Non-pigmented ciliary epithelial cell (primary cell): ENCODE measurements at places on chromosomes 1 and 21.

DNA sequence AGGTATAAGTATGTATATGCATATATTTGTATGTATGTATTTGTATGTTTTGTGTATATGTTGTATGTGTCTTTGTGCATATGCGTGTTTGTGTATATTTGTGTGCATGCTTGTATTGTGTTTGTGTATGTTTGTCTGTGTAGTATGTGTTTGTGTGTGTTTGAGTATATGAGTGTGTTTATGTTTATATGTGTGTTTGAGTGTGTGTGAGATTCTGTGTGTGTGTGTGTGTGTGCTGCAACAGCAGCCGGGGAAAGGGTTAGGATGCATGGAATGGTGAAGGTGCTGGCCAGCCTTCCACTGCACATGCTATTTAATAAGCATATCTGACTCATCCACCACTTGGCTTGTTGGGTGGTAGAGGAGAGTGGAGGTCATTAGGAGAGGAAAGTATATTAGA is 46.6 kb upstream of the RAB4A start:
- DNase-seq: no peak

- DNase-seq: peak; percentile 97
These were observed 289.2 kb upstream of the DPYD start for GRCh38 chr1:98210064-98210463.

DNA sequence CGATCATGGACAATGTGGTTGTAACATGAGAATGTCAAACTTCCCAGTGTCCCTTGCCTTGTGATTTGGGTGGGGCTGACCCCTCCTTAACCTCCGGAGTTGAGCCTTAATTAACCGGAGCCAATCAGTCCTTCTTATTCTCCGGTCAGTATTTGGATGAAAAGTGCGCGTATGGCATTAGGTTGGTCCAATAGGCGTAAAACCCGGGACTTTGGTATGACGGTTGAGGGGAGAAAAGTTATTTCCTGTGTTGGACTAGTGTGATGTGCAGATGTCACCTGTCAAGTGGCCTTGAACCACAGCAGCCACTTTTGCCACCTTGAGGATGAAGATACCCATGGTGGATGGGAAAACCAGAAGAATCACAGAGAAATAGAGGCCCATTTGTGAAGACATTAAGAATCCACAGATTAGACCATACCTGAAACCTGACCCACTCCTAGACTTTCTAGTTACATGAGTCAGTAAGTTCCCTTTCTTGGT is 5.1 kb downstream of the PAFAH2 start:
- DNase-seq: no peak

GRCh38 chr1:231232870-231233734 is 7.9 kb upstream of the GNPAT start:
- DNase-seq: no peak

DNA sequence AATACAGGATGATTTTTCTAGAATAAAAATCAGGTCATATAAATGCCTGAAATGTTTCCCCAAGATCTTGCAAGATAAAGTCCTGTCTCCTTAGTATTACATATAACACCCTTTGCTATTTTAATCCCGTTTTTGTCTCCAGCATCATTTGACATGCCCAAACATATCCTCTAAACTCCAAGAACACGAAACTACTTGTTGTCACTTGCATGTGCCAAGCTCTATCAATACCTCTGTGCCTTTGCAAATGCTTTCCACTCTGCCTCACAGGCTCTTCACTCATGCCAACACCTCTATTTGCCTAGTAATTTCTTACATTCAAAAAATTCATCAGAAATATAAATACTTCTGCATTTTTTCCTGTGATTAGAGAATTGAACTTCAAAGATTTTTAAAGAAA is 37.9 kb downstream of the LRRIQ3 start:
- DNase-seq: no peak

DNA sequence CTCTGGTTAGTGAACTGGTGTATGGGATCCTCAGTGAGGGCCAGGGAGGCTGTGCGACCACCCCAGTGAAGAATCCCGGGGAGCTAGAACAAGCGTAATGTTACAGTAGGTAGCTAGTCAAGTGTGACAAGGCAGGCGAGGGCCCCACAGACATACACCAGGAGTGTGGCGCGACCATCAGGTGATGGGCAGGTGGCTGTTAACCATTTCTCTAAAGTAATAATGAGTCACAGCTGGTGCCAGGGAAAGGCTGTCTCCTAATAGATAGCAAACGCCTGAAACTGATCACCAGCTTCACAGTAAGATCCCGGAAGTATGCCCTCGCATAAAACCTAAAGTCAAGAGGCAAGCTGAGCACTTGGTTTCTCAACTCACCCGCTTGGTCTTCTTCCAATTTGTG is 40.5 kb upstream of the TARBP1 start:
- DNase-seq: no peak

- DNase-seq: no peak
These were observed 19.4 kb downstream of the SOAT1 start for GRCh38 chr1:179313004-179313403.

DNA sequence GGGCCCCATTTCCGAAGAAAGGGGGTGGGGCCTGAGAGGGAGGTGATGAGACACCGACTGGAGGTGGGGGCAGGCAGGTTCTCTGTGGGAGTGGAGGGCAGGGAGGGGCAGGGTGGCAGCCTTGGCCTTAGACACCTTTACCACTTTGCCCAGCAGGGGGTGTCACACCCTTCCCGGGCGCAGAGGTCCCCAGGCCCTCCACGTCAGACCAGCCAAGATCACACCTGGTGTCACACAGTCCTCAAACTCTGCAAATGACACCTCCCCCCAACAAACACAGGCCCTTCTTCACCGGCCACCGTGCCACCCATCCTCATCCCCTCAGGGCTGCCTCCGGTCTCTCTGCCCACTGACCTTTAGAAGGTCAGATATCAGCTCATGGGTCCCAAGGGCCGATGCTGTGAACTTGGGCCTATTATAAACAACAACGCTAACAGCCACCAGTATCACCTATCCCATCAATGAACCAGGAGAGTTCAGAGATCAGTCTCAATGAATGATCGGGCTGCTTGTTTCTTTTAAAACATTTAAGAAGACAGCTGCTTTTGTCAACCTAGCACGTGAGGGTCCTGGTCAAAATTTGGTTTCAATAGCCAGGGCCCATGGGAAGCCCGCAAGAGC is 103.9 kb downstream of the CASZ1 start:
- DNase-seq: no peak

- DNase-seq: no peak
These were observed 218.0 kb upstream of the GALNT2 start for GRCh38 chr1:229848752-229849677.

DNA sequence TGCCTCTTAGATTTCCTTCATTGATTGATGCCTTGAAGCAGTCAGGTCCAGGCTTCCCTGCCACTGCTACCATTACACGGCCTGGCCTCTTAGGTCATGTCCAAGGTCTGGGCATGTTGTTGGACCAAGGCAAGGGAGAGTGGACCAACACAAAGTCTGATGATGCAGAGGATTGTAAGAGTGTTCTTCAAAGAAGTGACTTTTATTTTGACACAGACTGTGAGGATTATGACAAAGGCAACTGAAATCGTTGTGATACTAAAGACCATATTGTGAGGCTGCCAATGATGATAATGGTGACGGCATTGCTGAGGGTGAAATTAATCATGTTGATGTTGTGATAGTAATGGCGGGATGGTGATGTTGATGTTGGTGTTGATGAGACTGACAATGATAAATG is 149.5 kb downstream of the GRIK3 start:
- DNase-seq: no peak

DNA sequence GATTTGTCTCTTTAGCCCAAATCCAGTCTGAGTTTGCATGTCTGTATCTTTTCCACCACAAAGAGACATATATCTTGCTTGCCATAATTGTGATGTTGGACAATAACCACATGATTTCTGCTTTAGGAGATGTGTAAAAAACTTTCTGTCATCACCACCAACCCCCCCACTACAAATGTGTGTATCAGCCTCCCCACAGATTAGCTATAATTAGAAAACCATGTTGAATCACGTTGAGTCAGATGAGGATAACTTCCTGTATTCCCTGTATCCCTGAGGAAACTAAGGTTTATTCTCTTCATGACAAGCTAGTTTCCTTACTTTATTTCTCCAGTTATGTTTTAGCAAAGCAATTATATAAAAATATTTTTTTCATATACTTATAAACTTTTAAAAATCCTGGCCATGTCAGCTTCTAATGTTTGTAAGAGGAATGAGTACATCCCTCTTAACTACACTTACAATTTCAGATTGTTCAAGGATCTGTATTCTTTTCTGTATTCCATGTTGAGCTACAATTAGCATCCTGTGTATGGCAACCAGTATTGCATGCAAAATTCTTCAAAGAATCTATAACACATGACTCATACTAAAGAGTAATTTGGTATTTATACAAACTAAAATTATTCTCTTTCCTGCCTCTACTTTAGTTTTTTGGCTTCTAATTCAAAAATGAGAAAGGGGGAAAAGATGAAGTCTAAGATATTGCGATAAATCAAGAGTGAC is 143.0 kb downstream of the FMN2 start:
- no peak for DNase-seq

DNA sequence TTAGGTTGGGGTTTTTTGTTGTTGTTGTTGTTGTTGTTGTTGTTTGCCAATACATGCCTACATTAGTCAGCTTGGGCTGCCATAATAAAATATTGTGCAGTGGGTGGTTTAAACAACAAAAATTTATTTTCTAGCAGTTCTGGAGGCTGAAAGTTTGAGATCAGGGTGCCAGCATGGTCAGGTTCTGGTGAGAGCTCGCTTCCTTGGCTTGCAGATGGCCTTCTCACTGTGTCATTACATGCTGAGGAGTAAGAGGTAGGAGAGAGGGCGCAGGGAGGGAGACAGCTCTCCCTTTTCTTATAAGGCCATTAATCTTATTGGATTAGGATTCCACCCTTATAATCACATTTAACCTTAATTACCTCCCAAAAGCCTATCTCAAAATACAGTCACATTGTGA is 52.7 kb downstream of the DIRAS3 start:
- no peak for DNase-seq

DNA sequence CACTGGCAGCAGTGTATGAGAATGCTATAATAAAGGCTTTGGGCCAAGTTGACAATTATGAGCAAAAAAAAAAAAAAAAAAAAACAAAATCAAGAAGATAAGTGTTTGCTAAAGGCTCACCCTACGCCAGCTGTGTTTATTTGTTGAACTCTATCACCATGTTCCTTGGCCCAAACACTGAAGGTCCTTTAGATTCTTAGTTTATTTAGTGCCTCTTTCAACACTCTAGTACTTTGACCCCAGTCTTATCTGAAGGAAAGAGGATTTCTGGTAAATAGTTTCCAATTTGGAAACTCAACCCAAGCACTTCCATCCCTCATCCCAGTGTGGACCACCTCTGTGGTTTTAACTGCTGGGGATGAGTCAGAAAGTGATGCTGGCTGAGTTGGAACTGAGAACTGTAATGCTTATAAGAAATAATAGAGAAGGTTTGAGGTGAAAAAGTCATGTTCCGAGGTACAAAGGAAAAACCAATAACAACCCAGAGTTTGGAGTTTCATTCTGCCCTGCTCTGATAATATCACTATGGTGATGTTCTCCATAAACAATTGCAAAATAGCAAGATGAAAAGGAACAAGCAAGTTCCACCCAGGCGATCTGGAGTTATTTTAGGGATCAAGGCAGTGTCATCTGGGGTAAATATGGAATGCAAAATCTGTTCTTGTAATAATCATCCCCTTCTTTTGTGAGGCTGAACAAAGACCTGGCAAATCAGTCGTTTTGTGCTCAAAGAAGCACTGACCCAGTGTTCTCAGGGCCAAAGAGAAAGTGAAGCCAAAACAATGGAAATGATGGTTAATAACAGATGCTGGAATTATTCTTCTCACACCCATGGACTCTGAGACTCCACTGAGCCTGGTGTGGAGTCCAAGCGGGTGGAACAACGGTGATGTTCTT is 19.7 kb upstream of the CAPZB start:
- DNase-seq: peak; percentile 83

- DNase-seq: no peak
These were observed 118.5 kb downstream of the DMRTB1 start for GRCh38 chr1:53577761-53578100.

DNA sequence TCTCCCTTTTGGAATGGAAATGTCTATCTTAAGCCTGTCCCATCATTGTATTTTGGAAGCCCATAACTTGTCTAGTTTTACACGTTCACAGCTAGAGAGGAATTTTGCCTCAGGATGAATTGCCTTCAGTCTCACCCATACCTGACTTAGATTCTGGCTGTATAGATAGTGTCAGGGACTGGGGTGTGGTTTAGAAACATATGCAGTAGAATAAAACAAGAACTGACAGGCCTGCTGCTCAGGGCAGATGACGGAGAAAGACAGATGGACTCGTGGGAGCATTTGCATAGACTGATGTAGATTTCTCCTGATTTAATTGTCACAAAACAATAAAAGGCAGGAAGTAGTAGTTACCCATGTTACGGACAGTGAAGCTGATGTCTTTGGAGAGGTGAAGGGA is 166.7 kb downstream of the UCK2 start:
- no peak for DNase-seq

DNA sequence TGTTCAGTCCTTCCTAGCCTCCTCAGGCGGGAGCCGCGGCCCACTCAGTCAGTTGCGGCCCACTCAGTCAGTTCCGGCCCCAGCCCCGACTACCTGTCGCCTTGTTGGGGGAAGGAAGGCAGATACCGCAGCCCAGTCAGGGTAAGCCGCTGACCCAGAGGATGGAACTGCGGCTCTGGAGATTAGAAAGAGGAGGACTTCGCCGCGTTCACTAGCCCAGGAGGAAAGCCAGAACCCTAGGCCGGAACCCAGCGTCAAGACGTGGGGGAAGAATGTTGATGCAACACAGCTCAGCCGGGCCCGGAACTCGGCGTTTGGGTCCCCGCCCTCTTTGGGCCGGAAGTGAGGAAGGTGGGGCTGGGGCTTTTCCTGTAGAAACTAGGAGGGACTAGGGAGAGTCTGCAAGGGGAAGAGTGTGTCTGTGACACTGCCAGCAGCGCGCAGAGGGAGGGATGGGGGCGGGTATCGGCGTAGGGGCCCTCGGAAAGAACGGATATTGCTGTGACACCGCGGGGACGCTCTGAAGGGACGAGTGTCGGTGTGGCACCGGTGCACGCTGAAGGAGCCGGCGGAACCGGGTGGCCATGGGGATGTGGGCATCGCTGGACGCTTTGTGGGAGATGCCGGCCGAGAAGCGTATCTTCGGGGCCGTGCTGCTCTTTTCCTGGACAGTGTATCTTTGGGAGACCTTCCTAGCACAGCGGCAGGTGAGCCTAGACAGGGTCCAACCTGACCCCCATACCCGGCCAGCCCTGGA is at the start of gene ZMPSTE24:
TSS of gene ZMPSTE24 (plus strand) at position 549 of the 757 bp plus-strand sequence. CDS start at position 585, 36 bp downstream.
- peak; percentile 89 for DNase-seq

GRCh38 chr1:58927041-58927721 is 143.3 kb upstream of the JUN start:
- DNase-seq: no peak

GRCh38 chr1:29519788-29520110 is 283.4 kb downstream of the PTPRU start:
- no peak for DNase-seq

GRCh38 chr21:38816400-38816977 is 10.8 kb downstream of the ETS2 start:
- DNase-seq: no peak

- DNase-seq: no peak
These were observed 64.8 kb downstream of the SYF2 start for GRCh38 chr1:25167269-25168192.

DNA sequence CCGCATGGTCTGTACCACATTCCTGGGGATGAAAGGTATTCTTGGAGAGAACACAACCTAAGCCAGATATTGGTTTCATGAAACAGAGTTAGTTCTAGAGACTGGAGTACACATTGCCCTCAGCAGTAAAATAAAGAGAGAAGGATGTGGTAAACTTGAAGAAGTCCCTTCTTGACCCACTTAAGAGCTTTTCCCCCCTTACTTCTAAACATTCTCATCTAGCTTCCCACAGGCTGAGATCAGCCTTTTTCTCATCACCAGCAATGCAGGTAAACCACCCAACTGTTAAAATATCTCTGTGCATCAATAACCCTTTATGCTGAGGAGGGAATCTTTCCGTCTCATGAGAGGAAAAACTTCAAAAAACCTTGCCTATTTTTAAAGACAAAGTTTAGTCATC is 62.6 kb downstream of the SUSD4 start:
- no peak for DNase-seq
